Spinal cord (tissue), 10 donors: ENCODE measurements at places on chromosomes 3 and 15.

GRCh38 chr15:68042156-68042854 is 11.8 kb upstream of the PIAS1 start:
- DNase-seq = no peak

DNA sequence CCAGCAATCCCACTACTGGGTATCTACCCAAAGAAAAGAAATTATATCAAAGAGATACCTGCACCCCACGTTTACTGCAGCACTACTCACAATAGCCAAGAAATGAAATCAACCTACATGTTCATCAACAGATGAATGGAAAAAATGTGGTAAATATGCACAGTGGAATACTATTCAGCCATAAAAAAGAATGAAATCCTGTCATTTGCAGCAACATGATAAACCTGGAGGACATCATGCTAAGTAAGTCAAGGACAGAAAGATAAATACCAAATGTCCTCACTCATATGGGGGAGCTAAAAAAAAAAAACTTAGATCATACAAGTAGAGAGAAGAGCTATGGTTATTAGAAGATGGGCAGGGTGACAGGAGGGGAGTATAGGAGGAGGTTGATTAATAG is 9.1 kb downstream of the ZBTB11 start:
- no peak for DNase-seq

DNA sequence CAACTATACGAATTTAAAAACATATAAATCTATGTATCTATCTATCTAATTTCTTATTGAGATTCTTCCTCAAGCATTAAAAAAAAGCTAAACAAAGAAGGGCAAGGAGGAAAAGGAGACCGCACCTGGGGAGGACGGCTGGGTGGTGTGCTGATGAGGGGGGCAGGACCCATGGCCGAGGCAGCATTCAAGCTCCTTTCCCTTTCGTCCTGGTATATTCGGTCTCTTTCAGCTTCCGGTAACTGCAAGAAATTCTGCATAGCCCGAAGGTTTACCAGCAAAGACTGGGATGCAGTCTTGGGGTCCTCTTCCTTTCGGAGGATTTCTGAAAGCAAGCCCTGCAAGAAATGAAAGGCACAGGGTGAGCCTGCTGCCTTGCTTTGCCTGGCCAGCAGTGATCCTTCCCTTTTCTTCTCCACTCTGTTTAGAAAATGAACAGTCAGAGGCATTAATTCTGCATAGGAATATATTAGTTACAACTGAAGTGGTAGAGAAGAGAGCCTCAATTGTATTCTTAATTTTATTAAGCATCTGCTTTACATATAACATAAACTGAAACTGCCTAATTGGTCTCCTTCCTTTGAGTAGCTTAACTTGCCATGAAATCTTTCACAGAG is 38.8 kb downstream of the SATB1 start:
- DNase-seq = peak; percentile 31

DNA sequence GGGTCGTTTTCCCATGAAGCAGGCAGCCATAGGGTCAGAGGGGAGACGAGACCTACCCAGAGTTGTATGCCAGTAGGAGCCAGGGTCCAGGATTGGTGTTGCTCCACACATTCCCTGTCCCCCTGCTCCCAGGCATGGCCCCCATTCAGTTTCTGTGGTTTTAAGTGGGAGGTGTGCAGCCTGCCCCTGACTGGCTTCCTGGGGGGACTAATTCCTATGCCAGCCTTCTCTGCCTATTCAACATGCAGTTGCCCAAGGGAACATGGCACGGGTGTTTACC is 126.3 kb downstream of the EEFSEC start:
- DNase-seq = no peak

DNA sequence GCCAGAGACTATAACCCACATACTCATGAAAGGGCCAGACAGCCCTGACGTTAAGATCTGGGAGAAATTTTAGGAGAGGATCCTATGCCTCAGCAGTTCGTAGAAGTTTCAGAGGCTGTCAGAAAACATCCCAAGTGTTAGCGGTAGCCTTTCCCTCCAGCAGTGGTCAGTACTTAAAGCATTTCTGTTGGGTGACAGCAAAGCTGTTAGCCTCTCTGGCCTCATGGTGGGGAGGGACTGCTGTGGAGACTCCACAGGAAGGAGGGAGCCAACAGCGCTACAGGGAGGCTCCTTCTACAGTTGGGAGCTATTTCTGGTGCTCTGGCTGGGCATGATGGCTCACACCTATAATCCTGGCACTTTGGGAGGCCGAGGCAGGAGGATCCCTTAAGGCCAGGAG is 27.4 kb downstream of the IDH2 start:
- DNase-seq = no peak

DNA sequence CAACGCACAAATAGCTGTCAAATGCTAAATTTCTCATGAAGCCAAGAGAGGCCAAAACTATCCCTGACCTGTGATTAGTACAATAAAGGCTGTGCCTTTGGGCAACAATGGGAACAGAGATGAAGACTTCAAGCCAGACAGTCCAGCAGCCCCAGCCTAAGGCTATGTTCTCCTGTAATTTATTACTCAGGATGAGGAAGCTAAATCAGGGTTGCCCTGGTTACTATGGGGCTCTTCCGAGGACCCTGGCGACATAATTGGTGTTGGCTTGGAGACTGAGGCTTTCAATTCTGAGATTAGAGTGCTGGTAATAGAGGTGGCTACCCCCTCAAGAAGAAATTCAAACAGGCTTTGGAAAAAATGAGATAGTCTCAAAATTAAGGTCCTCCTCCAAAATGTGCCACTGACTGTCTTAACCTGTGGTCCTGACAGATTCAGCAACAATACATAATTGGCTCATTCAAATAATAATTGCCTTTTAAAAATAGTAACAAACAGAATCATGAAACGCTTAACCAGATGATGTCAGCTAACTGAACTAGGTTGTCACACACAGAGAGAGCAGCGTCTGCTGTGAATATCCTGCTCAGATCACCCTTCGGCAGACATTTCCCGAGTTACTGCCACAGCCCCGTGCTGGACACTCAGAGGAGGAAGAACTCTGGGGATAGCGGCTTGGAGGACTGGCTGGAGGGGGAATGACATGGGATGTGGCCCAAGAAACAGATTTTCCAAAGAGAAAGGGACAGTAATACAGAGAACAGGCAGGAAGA is 43.0 kb downstream of the NSMCE3 start:
- peak; percentile 77 for DNase-seq

- DNase-seq = peak; percentile 97
Observed at GRCh38 chr15:100349696-100350433, 8.1 kb upstream of the ADAMTS17 start.

- no peak for DNase-seq
Observed at GRCh38 chr3:54941690-54942362, 14.0 kb upstream of the LRTM1 start.

DNA sequence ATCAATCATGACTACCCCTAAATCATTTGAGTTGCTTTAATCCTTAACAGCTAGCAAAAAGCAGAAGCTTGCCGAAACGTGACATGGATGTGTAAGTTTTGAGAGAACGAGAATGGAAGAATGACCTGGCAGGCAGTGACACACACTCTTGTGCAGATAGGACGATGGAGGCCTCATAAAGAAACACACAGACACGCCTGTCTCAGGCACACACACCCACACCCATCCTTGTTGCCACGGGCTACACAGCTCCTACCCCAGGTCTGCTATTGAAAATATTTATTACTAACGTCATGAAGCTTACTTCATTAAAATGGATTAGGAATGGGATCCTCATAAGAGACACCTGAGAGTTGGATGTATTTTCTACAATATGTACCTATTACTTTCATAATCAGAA is 8.5 kb downstream of the MYO5C start:
- DNase-seq = no peak

DNA sequence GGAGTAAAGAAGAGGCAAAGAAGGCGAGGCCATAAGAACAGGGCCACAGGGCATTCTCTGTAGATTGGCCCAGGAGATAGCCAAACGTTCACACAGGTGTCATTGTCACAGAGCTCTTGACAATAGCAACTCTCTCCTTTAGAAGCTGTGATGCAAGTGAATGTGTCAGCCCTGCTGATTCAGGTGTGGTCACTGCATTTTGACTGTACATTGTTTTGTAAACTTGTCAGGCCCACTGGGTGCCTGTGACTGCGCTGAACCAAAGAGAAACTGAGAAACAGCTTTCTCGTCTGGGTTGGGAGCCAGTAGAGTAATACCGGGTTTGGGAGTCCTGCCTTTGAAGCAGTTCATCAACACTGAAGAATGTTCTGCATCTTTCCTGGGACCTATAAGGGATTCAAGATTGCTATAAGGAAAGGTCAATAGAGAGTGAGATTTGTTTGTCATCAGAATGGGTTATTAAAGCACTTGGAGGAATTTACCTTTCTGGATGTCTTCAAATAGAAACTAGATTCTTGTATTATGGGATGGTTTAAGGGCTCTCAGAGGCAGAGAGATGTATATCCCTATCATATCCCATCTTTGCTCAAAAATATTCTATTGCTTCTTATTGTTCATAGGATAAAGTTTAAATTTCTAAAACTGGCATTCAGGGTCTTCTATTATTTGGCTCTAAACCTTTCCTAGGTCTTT is 45.4 kb downstream of the TMEM45A start:
- DNase-seq = no peak

- DNase-seq = no peak
Observed at GRCh38 chr15:51092480-51093040, 2.1 kb downstream of the TNFAIP8L3 start.
